ENCODE measurements at places on chromosomes 2 and 18.

DNA sequence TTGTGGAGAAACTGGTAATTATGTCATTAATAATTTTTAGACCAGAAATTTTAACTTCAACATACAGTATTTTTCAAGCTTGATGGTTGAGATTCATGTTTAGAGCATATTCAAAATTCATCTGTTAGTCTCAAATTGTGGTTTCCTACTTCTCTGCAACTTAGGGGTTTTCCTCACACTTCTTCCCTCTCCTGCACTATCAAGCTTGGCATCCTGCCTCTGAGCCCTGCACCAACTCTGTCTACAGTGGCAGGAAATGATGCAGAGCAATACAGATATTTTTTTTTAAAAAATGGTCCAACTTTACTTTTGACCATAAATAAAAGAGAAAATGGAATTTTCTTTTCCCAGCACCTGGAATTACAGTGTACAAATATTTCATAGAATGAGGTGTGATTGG lies 247.3 kb downstream of the NUP35 start:
- H3K4me1 ChIP-seq, result no peaks in the 10 kb centered on the region
- no peak for DNase-seq
- H3K4me3 ChIP-seq, result no peak overlapping the region
- H3K27me3 ChIP-seq, result no peaks in the 10 kb centered on the region

- H3K27ac ChIP-seq, result no peak overlapping the region
- no peaks in the 10 kb centered on the region for H3K27me3 ChIP-seq
- no peaks in the 10 kb centered on the region for H3K36me3 ChIP-seq
- no peaks in the 10 kb centered on the region for H3K4me1 ChIP-seq
Observed at GRCh38 chr2:229425598-229425997, 154.5 kb upstream of the PID1 start.

- no peak overlapping the region for H3K4me3 ChIP-seq
- DNase-seq, result no peak
- no peaks in the 10 kb centered on the region for H3K4me1 ChIP-seq
- no peaks in the 10 kb centered on the region for H3K36me3 ChIP-seq
- H3K27me3 ChIP-seq, result no peaks in the 10 kb centered on the region
Observed at GRCh38 chr2:187612857-187613256, 58.6 kb upstream of the TFPI start.

DNA sequence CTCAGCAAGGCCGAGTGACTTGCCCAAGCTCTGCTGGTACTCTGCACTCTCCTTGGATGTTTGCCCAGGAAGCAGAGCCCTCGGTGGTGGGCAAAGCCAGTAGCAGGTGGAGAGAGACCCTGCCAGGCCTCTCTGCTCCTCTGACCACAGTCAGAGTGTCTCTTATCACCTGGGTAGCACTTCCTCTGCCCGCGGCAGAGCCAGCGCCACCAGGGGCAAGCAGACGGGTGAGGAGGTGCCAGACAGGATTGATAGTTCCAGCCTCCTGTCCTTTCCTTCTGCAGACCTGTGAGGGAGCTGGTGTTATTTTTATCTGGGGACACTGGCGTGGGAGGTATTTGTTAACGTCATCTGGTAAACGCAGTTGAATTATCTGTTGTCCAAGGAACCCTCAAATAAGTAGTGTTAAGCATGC lies 152.9 kb downstream of the SMAD7 start:
- peak; percentile 49 for DNase-seq
- H3K4me1 ChIP-seq, result no peaks in the 10 kb centered on the region
- H3K27ac ChIP-seq, result no peak overlapping the region
- H3K27me3 ChIP-seq, result no peaks in the 10 kb centered on the region
- no peak overlapping the region for H3K4me3 ChIP-seq

DNA sequence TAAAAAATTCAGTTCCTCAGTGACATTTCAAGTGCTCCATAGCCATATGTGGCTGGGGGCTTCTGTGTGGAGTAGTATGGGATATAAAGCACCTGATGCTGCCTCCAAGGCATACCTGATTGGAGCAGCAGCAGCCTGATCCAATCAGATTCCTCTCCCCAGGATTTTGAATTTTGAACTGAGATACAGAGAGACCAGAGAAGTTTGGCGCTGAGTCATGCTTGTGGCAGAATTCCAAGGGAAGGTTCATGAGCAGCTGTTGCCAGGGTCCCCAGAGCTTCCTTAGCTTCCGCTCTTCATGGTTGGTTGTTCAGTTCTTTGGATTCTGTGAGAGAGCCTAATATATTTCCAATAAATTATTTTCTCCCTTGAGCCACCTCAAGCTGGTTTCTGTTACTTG lies 29.0 kb upstream of the CFAP36 start:
- no peaks in the 10 kb centered on the region for H3K36me3 ChIP-seq
- DNase-seq, result peak; percentile 45
- no peak overlapping the region for H3K4me3 ChIP-seq

GRCh38 chr2:134772493-134773169 lies 53.8 kb upstream of the TMEM163 start:
- no peaks in the 10 kb centered on the region for H3K36me3 ChIP-seq
- no peak overlapping the region for H3K4me3 ChIP-seq
- DNase-seq, result no peak
- H3K27ac ChIP-seq, result no peak overlapping the region
- H3K4me1 ChIP-seq, result no peaks in the 10 kb centered on the region

- no peak overlapping the region for H3K27ac ChIP-seq
- H3K4me1 ChIP-seq, result no peaks in the 10 kb centered on the region
- H3K36me3 ChIP-seq, result no peaks in the 10 kb centered on the region
- no peak overlapping the region for H3K4me3 ChIP-seq
- no peak for DNase-seq
- no peaks in the 10 kb centered on the region for H3K27me3 ChIP-seq
Observed at GRCh38 chr18:70385474-70385873, 96.6 kb downstream of the SOCS6 start.

- no peak overlapping the region for H3K4me3 ChIP-seq
- no peak for DNase-seq
- no peaks in the 10 kb centered on the region for H3K36me3 ChIP-seq
- peaks cover 66% of the 10 kb centered on the region for H3K27me3 ChIP-seq
Observed at GRCh38 chr2:170821531-170822289, 5.0 kb downstream of the GAD1 start.

- no peak for DNase-seq
- H3K27ac ChIP-seq, result no peak overlapping the region
Observed at GRCh38 chr2:207071820-207072219, 93.9 kb downstream of the KLF7 start.

DNA sequence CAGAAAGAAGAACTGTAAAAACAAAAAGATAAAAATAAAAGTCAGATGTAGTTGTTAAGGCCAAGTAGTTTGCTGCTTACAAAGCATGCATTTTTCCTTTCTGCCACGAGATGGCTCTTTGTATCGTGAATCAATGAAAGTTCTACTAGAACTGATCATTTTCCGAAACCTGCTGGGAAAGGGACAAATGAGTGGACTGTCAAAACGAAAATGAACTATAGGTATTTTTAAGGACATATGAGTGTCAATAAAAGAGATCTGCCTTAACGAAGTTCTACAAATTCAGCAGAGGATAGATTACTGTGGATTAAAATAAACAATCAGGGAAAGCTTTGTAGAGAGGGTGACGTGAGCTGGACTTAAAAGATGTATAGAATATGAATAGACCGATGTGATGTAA lies 15.0 kb upstream of the ELOA2 start:
- no peaks in the 10 kb centered on the region for H3K4me1 ChIP-seq
- H3K27me3 ChIP-seq, result no peaks in the 10 kb centered on the region
- H3K36me3 ChIP-seq, result no peaks in the 10 kb centered on the region

DNA sequence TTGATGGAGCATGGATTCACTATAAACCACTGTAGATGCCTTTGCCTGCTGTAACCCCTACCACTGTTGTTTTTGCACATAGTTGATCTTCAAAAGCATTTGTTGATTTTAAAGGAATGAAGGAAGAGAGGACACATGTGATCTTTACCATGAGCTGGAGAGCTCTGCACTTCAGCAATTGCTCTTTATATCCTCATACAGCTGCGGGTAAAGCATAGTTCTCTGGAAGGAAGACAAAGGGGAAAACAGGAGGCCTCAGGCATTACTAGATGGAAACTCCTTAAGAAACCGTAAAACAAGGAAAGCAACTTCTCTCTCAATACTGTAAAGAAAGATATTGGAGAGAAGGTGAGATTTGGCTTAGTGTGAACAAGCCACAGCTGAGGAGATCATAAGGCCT lies 60.6 kb downstream of the SCG2 start:
- no peaks in the 10 kb centered on the region for H3K27me3 ChIP-seq
- H3K4me3 ChIP-seq, result no peak overlapping the region
- no peak for DNase-seq
- H3K27ac ChIP-seq, result no peak overlapping the region
- H3K4me1 ChIP-seq, result no peaks in the 10 kb centered on the region
- no peaks in the 10 kb centered on the region for H3K36me3 ChIP-seq

DNA sequence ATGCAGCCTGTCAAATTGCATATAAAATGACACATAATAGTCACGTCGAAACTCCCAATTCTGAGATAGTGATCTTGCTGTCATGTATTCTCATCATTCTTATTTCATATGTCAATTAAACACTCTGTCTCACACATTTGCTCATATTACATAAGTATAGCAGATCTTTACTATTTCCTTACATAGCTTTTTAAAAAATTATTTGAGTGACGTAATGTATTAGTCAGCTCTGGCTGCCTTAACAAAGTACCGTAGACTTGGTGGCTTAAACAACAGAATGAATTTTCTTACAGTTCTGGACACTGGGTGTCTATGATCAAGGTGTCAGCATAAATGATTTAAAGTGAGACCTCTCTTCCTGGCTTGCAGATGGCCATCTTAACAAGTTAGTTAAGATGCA lies 1032.3 kb upstream of the NRXN1 start:
- no peak overlapping the region for H3K4me3 ChIP-seq
- H3K4me1 ChIP-seq, result no peaks in the 10 kb centered on the region
- DNase-seq, result no peak
- H3K27ac ChIP-seq, result no peak overlapping the region
- no peaks in the 10 kb centered on the region for H3K36me3 ChIP-seq

GRCh38 chr2:232411901-232412629 lies 5.4 kb downstream of the ALPG start:
- DNase-seq, result no peak
- no peaks in the 10 kb centered on the region for H3K27me3 ChIP-seq
- H3K4me3 ChIP-seq, result no peak overlapping the region
- H3K4me1 ChIP-seq, result no peaks in the 10 kb centered on the region

DNA sequence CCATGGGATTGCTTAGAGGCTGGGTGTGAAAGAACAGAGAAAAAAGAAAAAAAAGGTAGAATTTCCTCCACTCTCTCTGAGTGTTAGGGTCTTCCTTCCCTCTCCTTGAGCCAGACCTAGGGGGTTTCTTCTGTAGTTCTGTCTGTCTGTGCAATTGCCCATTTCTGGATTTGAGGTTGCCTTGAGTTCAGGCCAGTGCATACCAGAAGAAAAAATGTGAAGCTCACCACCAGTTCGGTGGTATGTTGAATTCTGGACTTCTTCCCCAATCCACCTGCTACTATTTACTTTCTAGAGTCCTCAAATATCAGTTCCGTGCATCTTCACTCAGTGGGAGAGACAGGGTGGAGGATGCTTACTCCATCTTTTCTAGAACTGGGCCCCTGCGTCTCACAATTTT lies 15.3 kb upstream of the SELENOI start:
- H3K4me3 ChIP-seq, result no peak overlapping the region
- DNase-seq, result no peak
- H3K27me3 ChIP-seq, result no peaks in the 10 kb centered on the region
- H3K4me1 ChIP-seq, result peaks cover 2% of the 10 kb centered on the region
- no peaks in the 10 kb centered on the region for H3K36me3 ChIP-seq
- H3K27ac ChIP-seq, result no peak overlapping the region

GRCh38 chr2:74742471-74742870 lies 88.4 kb downstream of the SEMA4F start:
- no peaks in the 10 kb centered on the region for H3K27me3 ChIP-seq
- no peaks in the 10 kb centered on the region for H3K36me3 ChIP-seq
- peaks cover 11% of the 10 kb centered on the region for H3K4me1 ChIP-seq
- H3K27ac ChIP-seq, result no peak overlapping the region

- H3K4me1 ChIP-seq, result no peaks in the 10 kb centered on the region
- H3K27ac ChIP-seq, result no peak overlapping the region
- no peak for DNase-seq
Observed at GRCh38 chr2:14322306-14322705, 310.2 kb upstream of the LRATD1 start.

DNA sequence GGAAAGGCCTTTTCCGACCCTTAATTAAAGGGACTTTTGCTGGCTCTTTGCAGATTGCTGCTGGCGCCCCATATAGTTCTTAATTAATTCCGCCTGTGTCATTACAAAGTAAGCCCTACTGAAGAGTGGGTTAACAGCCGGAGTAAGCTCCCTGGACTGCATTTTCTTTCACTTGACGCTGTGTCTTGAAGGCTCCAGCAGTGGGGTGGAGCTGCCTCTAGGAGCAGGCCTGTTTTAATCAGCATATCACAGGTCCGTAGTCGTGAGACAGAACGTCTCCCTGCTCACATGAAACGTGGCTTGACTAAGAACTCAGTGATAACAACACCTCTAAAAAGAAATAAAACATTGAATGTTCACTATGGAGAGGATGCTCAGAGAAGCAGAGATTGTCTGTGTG lies 329.9 kb upstream of the RAB12 start:
- DNase-seq, result no peak
- H3K27me3 ChIP-seq, result no peaks in the 10 kb centered on the region
- no peak overlapping the region for H3K27ac ChIP-seq
- no peak overlapping the region for H3K4me3 ChIP-seq
- peaks cover 2% of the 10 kb centered on the region for H3K4me1 ChIP-seq
- H3K36me3 ChIP-seq, result no peaks in the 10 kb centered on the region

DNA sequence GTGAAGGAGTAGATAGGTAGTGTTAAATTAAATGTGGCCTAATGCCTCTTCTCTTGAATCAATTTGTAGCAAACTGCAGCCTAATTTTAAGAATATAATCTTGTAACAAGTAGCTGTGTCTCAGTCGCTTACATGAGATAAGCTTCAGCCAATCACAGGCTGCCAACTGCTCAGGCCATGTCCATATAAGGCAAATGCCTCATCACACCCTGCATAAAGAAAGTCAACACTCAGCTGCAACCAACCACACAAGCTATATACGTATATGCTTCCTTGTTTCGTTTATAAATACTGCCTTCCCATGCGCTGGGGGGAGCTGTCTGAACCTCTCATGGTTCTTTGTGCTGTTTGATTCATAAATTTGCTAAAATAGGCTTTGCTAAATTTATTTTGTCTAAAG lies 476.3 kb downstream of the TRIB2 start:
- no peak overlapping the region for H3K27ac ChIP-seq
- no peak overlapping the region for H3K4me3 ChIP-seq
- no peaks in the 10 kb centered on the region for H3K4me1 ChIP-seq
- DNase-seq, result no peak
- no peaks in the 10 kb centered on the region for H3K36me3 ChIP-seq

DNA sequence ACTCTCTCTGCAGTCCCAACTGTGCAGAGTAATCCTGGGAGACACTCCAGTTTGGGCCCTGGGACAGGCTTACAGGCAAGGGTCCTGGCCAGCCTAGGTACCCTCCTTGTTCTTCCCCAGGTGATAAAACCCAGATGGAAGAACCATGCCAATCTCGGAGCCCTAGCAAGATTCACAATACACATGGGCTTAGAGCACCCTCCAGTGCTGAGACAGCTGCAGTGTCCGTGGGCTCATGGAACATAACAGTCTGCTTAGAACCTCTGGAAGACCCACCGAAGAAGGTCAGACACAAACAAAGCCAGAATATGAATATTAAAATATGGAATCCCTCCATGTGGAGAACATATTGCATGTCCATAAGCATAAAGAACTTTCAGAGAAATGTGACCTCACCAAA lies 568.1 kb downstream of the KCNJ3 start:
- no peaks in the 10 kb centered on the region for H3K4me1 ChIP-seq
- H3K4me3 ChIP-seq, result no peak overlapping the region
- no peaks in the 10 kb centered on the region for H3K27me3 ChIP-seq
- H3K36me3 ChIP-seq, result no peaks in the 10 kb centered on the region

All from upper lobe of left lung (tissue), 6 donors.